ENCODE measurements at places on chromosomes 4 and X. TPM values are rescaled to one million over a fixed set of nuclear protein-coding genes. Genes with fewer than 3 reads are reported as not detected.

CT45A5 gene
- total RNA-seq, result not detected

DCHS2 gene
- not detected for total RNA-seq

ENAM gene
- total RNA-seq, result not detected

LIMCH1 gene
- total RNA-seq, result 20.4 TPM

ZFP92 gene
- 2.0 TPM for total RNA-seq

NUDT11 gene
- not detected for total RNA-seq

GSX2 gene
- total RNA-seq, result not detected

KIAA0232 gene
- 21.6 TPM for total RNA-seq

USP51 gene
- 0.21 TPM for total RNA-seq

MAGEE2 gene
- total RNA-seq, result not detected

ODAM gene
- total RNA-seq, result not detected

TCP11X2 gene
- total RNA-seq, result not detected

MGARP gene
- 0.89 TPM for total RNA-seq

SEC24D gene
- total RNA-seq, result 36.8 TPM

SPATA18 gene
- total RNA-seq, result not detected

MID2 gene
- total RNA-seq, result 5.7 TPM

SHROOM4 gene
- total RNA-seq, result not detected

DNAAF6 gene
- total RNA-seq, result not detected
